Activated naive CD8-positive, alpha-beta T cell treated with anti-CD3 and anti-CD28 coated beads, Interleukin-2, amount 50 U/mL, for 24 hours (primary cell): ENCODE measurements at places on chromosomes 3 and 15.
A peak's percentile ranks its signal among the peaks of the same experiment; 100 is the strongest.

DNA sequence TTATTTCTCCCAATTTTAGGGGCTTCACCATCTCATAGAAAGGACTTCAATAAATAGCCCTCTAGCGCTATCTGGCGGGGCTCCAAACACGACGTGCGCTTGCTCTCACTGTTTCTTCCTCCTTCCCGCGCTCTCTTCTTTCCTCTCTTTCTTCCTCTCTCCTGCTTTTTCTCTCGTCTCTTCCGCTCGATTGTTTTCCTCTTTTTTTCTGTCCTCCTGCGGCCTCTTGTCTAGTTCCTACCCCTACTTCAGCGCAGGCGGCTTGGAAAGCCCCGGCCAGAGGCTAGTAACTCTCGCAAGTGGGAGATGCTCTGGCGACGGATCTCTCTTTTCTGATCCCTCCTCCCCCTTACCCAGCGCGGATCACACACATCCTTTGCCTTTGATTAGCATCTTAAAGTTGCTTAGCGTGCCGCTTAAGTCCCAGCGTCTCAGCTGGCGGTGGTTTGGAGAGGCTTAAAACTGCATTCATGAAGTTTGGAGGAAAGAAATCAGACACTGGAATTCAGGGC is 6.2 kb upstream of the MEIS2 start:
- DNase-seq = no peak

GRCh38 chr15:94131875-94132274 is 99.5 kb upstream of the MCTP2 start:
- no peak for DNase-seq

- DNase-seq = no peak
Observed at GRCh38 chr3:177096615-177097014, 100.7 kb downstream of the TBL1XR1 start.

DNA sequence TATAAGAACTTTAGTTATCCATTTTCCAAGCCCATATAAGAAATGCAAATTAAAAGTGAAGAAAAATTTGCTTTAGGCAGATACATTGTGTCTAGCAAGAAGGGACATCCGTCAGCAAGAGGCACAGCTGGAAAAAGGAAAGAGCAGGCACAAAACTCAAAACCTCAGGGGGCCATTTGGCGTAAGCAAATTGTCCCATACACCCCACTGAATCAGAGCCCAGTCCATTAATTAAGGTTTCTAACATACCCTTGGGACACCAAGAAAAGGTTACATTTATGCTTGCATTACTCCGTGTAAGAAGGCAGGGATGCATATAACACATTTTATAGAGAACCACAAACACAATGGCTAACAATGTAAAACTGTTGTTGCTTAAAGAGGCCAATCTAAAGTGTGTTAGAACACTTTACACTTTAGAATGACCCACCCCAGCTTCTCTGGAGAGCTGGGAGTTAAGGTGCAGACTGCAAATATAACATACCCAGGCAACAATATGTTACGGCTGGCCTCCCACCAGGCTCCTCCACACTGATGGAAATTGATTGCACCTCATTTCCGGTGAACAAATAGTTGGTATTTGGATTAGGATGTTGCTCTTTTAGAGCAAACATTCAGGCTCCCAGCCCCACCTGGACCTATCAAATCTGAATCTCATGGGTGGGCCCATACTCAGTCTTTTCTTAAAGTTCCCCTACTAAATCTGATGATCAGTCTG is 23.2 kb downstream of the SEMA5B start:
- DNase-seq = no peak

- DNase-seq = no peak
Observed at GRCh38 chr3:140103166-140103565, 168.2 kb downstream of the CLSTN2 start.

GRCh38 chr15:68819495-68820294 is 1.0 kb downstream of the ANP32A start:
- DNase-seq = peak; percentile 57

DNA sequence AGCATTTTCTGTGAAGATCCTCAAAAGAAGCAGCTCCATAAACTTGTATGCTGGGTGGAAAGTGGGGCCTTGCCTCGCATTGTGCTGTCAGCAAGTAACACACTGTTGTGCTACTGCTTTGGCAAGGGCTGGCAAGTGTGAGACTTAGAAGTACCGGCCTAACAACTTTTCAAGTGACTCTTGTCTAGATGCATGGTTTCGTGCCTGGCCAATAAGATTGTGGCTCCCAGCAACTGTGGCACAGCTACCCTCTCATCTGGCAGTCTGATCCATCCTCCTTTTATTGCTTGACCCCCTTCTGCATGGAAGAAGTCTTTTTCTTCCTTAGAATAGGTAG is 79.4 kb upstream of the VEPH1 start:
- DNase-seq = no peak

DNA sequence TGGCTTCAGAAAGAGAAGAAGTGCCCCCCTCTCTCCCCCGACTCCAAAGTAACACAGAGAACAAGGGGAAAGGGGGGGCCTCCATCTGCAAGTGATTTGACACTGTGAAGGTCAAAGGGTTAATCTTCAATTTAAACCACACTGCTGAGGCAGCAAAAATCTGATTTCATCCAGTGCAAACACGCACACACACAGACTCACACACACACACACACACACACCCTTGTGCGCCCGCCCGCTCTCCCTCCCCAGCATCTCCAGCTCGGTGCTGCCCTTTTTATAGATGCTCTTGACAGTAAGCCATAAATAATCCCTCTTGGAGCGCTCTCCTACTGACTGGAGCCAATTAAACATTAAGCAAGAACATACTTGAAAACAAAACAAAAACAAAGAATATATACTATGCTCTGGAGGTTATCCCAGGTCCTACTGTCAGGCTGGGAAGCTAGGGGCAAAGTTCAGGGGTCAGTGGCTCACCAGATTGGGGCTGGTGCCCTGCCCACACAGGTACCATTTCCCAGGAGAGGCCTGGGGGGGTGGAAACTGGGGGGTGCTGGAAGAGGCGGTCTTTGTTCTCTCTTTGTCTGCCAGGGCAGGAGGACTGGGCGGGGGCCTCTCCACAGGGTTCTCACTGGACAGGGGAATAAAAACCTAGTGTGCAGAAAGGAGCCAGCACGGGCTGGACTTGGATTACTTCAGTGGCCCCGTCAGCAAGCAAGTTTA is 16.3 kb downstream of the BMF start:
- no peak for DNase-seq

- no peak for DNase-seq
Observed at GRCh38 chr3:86464180-86464579, 526.8 kb downstream of the VGLL3 start.

GRCh38 chr15:82808634-82809041 is 790 bp upstream of the WHAMM start:
- no peak for DNase-seq

DNA sequence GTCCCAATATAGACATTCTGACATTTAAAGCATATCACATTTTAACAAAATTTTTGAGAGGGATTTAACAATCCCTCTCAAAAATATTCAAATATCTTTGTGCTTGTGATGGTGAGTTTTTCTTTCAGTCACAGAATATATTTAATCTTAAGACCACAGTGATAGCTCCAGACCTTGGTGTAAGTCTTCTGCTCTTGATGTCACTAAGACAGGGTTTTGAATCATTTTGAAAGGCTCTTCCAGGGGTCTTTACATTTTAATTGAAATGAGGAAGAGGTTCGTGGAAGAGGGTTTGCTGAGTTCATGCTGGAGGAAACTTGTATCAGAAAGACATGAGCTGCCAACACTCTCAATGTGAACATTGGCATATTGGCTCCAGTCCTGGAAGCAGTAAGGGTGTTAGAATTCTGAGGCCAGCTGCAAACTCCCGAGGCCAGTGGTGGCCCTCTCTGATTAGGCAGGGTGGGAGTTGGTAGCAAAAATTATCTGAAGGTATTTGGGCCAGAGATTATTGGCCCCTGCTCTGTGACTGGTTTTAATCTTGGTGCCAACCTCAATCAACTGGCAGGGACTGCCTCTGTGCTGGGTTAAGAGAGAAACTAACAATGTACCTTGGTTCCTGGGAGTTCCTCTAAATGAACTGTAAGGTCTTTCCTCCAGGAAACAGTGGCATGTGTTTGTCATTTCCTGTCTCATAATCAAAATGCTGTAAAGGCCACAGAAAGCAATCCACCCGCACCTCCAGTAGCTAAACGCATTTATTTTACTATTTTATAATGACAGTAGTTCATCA is 5.3 kb downstream of the POU1F1 start:
- DNase-seq = no peak

- DNase-seq = no peak
Observed at GRCh38 chr3:151900884-151901643, 27.6 kb downstream of the SUCNR1 start.
